Tongue (tissue), 3 donors: ENCODE measurements at places on chromosomes 13 and 19. TPM values are rescaled to one million over a fixed set of nuclear protein-coding genes. Genes with fewer than 3 reads are reported as not detected.

KLK14 gene
- 0.72 TPM for total RNA-seq

- no peak for DNase-seq
These were observed 393.0 kb downstream of the FOXO1 start for GRCh38 chr13:40273253-40274025.

- no peak for DNase-seq
These were observed 8.2 kb upstream of the HSD17B14 start for GRCh38 chr19:48844472-48844871.

GRCh38 chr13:67769987-67770341, 539.8 kb upstream of the PCDH9 start:
- DNase-seq: no peak

DNA sequence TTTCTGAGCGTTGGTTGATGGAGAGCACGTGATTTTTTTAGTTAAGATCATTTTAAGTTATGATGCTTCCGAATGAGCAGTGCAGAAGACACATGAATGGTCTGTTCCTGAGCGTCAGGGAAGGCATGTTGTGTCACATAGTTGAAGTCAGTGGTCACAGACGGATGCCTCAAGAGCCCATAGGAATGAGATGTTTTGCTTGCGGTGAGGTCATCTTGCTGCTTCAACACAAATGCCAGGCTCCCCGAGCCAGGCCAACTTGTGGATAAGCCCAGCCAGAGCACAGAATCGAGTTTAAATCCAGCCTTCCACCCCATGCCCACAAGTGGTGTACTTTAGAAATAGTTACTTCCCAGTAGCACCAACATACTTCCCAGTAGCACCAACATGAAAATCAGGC, 5.4 kb downstream of the UPF3A start:
- DNase-seq: no peak
